Cardiac muscle cell (in vitro differentiated cells and primary cell): ENCODE measurements at places on chromosomes 7 and 10.

DNA sequence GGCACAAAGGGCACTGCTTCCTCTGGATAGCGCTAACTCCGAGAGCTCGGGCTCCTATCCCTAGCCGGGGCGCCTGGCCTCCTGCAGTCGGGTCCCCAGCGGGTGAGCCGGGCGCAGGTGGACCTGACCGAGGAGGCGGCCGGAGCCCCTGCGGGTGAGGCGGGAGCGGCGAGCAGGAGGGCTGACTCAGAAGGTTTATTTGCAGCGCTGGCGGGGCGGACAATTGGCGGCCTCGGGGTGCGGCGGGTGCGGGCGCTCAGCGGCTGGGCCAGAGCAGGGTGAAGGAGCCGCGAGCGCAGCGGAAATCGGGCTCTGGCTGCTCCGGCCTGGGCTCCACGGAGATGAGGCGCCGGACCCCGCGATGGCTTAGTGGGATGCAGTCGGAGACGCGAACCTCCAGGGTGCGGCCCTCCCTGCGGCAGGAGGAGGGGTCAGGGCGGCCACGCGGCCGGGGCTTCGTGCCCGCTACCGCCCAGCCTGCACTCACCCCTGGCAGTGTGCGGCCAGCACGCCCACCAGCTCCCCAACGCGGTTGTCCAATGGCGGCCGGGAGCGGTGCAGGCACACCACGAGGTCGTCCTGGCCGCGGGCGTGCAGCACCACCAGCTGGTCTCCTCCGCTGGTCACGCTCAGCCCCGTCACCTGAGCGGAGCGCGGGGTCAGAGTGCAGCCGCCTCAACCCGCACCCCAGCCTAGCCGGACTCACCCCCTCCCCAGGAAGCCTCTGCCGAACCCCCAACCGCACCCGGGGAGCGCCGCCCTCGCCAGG is 16.1 kb downstream of the MYO1G start:
- peaks cover 43% of the 10 kb centered on the region for H3K27me3 ChIP-seq
- H3K4me3 ChIP-seq, result peak overlapping the region; percentile 14
- H3K4me1 ChIP-seq, result no peaks in the 10 kb centered on the region
- peak; percentile 41 for DNase-seq
- H3K36me3 ChIP-seq, result no peaks in the 10 kb centered on the region

GRCh38 chr7:64997927-64998391 is 7.1 kb upstream of the ZNF117 start:
- no peak overlapping the region for H3K4me3 ChIP-seq
- DNase-seq, result peak; percentile 2
- H3K27ac ChIP-seq, result no peak overlapping the region
- H3K36me3 ChIP-seq, result no peaks in the 10 kb centered on the region
- H3K27me3 ChIP-seq, result no peaks in the 10 kb centered on the region
- no peaks in the 10 kb centered on the region for H3K4me1 ChIP-seq

GRCh38 chr10:62852961-62853702 is 37.0 kb upstream of the EGR2 start:
- DNase-seq, result no peak
- H3K27me3 ChIP-seq, result peaks cover 10% of the 10 kb centered on the region
- H3K36me3 ChIP-seq, result no peaks in the 10 kb centered on the region
- no peaks in the 10 kb centered on the region for H3K4me1 ChIP-seq
- no peak overlapping the region for H3K4me3 ChIP-seq
- H3K27ac ChIP-seq, result no peak overlapping the region

DNA sequence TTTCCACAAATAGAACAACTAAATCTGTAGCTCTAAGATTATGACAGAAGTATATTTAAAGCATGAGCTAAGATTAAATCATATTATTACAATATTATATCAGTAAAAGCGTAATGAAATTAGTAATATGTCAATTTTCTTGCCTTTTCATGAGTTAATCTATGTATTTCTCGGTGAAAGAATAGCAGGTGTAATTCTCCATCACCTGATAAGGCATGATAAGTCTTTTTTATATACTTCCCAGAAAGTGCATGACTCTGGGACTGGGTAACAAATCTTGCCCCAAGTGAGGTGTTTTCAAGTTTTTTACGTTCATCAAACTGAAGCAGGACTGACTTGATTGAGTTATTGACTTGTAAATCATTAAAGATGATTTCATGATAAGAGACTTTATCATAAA is 100.5 kb downstream of the HECW1 start:
- no peak overlapping the region for H3K27ac ChIP-seq
- H3K27me3 ChIP-seq, result no peaks in the 10 kb centered on the region
- H3K36me3 ChIP-seq, result no peaks in the 10 kb centered on the region

- peak overlapping the region; percentile 45 for H3K4me3 ChIP-seq
- DNase-seq, result peak; percentile 2
- H3K27ac ChIP-seq, result no peak overlapping the region
- H3K27me3 ChIP-seq, result peaks cover 50% of the 10 kb centered on the region
- H3K4me1 ChIP-seq, result no peaks in the 10 kb centered on the region
Observed at GRCh38 chr7:22357311-22358175, 589 bp upstream of the RAPGEF5 start.
